ENCODE measurements at places on chromosomes 13 and 19. TPM values are rescaled to one million over a fixed set of nuclear protein-coding genes. Genes with fewer than 3 reads are reported as not detected.
A peak's percentile ranks its signal among the peaks of the same experiment; 100 is the strongest.

Gene FFAR2
- not detected for total RNA-seq

Gene TSSK6
- total RNA-seq, result 4.4 TPM

Gene GARIN5A
- 0.48 TPM for total RNA-seq

GRCh38 chr13:22336460-22336859 is 665.6 kb downstream of the FGF9 start:
- DNase-seq, result no peak

DNA sequence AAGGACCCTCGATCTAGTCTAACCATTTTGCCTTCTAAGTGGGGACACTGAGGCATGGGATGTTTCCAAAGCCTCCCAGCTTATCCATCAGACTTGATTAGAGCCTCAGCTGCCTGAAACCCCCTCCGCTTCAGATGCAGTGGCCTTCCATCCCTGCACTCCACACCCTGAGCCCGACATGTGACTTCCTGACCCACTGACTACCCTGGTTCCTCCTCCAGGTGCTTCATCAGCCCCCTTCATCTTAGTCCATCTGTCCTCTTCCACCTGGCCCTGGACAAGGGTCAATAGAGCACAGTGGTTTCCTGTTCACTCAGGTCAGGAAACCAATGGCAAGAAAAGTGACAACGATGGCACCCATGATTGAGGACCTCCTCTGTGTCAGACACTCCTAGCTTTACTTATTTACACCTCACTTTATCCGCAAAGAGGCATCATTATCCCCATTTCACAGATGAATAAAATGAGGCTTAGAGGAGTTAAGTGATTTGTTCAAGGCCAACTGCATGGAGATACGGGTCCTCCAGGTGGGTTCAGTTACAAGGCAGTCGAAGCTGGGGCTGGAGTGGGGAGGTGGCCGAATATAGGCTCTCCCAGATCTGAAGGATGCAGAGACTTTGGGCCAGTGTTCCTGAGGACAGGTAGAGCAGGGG is 81.6 kb upstream of the TM9SF2 start:
- DNase-seq, result no peak

DNA sequence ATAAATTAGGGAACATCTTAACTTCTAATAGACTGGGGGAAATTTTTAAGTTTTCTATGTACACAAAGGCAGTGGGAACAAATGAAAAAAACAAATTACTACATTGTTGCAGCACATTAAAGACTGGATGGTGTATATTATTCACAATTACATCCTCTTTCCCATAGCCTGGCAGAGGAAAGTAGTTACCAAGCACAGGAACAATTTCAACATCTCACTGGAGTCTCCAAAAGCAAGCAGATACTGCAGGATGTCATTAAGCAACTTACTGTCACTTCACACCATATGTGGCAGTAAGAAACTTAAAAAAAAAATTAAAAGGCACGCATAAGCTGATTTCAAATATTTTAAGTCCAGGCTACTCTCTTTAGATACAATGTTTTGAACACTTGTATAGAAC is 6.4 kb upstream of the EFNB2 start:
- DNase-seq, result no peak

DNA sequence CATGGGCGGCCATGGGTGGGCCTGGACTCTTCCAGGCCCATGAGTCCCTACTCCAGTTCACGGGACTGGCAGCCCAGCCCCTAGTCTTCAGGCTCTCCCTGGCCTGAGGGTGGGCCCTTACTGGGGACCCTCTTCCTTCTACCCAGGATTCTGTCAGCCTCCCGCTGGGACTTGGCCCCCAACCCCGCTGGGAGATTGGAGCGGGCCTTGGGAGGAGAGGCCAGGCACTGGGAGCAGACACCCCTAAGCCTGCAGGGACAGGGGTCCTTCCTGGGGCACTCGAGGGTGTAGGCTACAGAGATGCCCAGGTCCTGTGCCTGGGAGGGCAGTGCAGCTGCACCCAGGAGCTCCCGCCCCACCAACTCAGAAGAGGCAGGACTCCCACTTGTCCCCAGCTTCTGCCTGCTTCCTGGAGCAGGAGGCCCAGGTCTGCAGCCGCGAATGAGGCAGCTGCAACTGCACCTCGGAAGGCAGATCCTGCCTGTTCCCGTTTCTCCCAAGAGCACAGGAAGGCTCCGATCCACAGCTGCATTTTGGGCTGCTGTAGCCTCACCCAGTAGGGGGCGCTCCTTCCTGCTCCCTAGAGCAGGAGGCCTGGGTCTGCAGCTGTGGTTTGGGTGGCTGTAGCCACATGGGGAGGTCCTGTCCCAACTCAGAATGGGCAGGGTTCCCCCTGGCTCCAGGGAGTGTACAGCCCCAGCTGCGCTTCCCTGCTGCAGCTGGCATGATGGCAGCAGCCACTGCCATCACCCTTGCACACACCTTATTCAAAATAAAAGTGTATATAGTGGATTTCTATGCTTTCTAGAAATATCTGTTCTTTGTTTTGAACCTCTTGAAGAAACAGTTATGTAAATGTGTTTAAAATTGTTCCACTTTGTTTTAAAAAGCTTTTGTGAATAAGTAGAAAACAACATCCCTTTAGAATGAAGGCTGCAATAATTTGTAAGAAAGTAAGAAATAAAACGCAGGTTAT is 46.8 kb downstream of the TEX26 start:
- peak; percentile 75 for DNase-seq

DNA sequence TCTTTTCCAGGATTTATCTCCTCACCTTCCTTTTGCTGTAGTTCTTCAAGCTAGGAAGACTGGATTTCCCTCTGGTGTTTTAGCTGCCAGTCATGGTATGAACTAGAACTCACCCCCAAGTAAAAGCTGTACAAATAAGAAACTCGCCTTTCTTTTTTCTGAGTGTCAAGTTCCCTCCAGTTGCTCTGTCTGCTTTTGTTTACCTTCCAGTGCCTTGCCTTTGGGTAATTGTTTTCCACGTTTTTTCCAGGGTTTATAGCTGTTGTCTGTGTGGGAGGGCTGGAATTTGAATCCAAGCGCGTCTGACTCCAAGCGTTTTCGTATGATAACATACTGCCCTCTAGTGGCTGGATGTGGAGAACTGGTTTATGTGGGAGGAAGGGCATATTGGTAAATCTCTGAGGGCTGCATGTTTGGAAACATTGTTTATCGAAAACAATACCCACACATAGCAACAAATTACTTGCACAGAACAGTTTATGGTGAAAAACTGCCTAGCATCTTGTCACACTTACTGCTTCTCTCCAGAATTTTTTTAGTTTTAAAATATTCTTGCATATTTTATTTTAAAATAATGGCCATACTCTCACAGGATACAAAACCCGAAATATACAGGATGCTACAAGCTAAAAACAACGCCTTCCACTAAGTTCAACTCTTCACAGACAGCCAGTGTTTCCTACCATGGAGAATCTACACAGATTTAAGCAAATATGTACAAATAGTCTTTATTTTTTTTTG is 19.2 kb downstream of the RCN3 start:
- peak; percentile 76 for DNase-seq

DNA sequence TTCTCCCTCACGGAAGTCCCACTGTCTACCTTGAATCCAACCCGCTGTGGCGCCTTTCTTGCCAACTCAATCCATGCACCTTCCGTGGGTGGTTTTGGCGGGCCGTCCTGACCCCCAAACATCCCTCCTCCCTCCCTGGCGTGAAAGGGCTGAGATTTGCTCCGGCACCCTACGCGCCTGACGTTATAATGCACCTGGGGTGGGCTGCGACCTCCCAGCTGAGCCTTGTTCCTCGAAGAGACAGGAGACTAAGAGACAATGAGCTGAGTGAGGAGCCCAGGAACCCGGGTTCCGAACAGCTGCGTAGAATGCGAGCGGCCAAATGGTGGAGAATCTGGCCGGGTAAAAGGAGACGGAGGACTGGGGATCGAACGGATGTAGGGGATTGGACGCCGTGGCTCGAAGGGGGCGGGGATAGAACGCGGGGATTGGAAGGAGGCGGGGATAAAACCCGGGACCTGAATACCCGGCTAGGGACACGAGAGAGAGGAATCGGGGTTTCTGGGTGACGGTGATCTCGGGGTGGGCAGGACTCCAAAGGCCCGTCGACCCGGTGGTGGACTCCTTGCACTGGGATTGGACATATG is at the start of gene CPT1C:
TSS of gene CPT1C (plus strand) at position 461 of the 587 bp plus-strand sequence. CDS start 1,137 bp downstream, outside the sequence.
- DNase-seq, result peak; percentile 77

DNA sequence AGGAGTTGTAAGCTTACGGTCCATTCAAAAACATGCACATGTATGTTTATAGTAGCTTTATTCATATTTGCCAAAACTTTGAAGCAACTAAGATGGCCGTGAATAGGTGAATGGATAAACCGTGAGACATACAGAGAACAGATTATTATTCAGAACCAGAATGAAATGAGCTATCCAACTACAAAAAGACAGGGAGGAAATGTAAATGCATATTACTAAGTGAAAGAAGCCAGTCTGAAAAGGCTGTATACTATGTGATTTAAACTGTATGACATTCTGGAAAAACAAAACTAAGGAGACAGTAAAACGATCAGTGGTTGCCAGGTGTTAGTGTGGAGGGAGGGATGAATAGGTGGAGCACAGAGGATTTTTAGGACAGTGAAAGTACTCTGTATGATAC is 19.9 kb downstream of the NDFIP2 start:
- no peak for DNase-seq

DNA sequence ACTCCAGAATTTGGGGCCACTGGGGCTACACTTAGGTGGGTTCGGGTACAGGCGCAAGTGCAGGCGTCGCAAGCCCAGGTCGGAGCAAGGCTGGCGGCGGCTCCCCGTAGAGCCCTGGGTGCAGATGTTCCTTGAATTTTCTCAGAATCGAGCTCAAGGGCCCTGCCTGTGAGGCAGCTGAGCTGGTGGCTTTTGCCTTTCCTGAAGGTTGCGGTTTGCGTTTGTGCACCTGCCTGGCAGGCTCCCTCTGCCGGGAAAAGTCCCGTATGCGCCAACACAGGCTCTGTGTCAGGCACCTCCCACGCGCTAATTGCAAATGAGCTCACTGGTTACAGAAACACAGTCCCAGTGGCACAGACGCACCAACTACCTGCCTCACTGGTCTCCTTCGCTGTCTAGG is 5.9 kb downstream of the DOHH start:
- DNase-seq, result peak; percentile 85
